ENCODE measurements at places on chromosomes 1 and 21.

- DNase-seq = no peak
Measured at GRCh38 chr21:46375560-46376230, 51.7 kb downstream of the PCNT start.

- no peak for DNase-seq
Measured at GRCh38 chr1:32761936-32762335, 55.2 kb downstream of the YARS1 start.

DNA sequence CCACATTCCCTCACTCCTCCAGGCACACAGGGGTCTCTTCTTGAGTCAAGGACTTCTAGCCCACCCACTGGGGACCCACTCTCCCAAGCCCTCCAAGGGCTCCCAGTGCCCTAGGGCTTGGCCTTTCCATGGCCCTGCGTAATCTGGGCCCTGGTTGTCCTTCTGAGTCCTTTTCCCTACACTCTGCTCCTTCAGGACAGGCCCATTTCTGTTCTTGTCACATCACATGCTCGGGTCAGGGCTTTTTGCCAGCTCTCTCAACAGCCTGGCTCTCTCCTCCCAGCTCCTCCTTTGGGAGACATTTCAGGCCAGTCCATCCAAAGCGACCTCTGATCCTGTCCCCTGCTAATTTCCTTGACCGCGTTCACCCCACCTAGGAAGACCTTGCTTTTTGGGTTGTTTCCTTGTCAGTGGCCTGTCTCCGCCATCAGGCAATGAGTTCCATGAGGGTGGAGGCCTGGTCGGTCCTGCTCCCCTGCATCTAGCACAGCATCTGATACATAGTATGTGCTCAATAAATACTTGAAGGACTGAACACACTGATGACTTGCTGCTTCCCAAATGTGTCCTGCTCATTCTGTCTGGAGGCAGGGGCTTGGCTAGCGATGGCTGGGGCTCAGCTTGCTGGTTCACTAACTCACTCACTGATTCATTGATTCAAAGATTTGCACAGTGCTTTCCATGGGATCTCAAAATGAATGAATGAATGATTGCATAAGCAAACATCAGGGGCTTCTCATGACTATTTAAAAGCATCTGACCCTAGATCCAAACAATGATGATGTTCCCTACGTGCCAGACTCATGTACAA is 44.8 kb downstream of the DHRS3 start:
- no peak for DNase-seq

GRCh38 chr1:235022981-235023710 is 105.5 kb downstream of the TOMM20 start:
- no peak for DNase-seq

DNA sequence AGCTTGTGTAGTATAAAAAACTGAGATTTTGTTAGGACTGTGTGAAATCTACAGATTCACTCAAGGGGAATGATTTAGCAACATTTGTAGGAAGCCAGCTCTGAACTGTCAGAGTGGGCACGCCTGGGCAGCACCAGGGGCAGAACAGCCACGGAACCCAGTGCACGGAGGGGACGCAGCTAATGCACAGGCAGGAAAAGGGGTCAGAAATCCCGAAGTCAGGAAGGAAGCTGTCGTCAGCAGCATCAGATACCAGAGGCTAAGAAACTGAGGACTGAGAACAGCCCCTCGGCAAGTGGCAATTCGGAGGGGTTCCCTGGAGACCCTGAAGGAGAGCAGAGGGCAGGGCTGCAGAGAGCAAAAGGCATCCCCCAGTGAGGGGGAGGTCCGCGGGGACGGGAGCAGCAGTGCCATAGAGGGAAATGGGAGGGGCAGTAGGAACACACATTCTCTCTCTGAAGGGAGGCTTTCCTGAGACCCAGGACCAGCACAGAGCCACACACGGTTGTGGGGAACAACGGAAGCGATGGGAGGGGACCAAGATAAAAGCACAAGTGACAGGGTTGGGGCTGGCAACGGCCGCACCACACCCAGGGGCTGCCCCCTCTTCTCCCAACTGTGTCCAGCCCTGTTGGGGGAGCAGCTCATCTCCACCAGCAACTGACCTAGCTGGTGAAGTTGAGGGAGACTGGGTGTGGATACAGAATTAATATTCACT is 12.7 kb downstream of the UBE2J2 start:
- DNase-seq = no peak

DNA sequence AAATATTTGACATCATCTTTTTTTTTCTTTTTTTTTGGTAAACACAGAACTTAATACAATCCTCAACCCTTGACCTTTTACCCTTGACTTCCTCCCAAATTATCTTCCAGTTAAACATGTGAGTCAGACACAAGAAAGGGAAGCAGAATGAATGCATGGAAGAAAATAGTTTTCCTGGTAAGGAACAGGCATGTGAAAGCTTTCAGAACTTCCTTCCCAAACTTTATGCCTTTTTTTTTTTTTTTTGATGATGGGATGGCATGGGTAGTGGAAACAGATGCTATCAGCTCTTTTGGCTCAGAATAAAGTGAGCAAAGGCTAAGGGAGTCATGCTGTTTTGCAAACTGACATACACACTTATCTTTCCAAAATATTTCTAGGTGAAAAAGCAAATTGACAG is 1079.1 kb downstream of the TTLL7 start:
- no peak for DNase-seq

DNA sequence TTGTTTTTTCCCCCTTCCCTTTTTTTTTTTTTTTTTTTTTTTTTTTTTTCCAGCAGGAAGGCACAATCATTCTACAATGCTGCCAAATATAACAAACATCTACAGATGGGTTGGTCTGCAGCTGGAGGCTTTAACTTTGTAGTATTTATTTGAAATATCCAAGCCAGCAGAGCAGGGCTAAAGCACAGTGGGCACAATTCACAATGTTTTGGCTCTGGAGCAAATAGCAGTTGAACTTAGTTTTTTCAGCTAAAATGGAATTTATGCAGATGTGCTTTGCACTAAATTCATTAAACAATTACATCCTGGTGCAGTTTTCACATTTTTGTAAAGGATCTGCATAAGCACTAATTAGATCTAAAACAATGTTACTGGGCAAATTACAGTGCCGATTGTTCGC is 39.8 kb upstream of the ZBTB18 start:
- DNase-seq = no peak

GRCh38 chr1:150805899-150806298 is 2.2 kb downstream of the CTSK start:
- no peak for DNase-seq

DNA sequence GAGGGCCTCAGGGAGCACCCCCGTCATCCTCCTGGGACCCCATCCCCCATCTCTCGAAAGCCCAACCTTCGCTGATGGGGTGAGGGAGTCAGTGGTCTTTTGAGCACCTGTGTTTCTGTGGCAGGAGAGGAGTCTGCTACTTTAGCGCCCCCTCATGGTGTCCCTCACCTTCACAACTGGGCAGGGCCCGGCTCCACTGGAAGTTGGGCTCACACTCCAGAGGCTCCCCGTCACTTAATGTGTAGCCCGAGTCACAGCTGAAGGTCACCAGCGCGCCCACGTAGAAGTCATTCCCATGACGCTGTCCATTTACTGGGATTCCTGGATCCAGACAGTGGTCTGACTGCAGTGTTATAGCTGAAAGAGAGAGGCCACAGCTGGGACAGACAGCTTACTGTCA is 139.5 kb upstream of the HMGB4 start:
- no peak for DNase-seq

GRCh38 chr1:38169121-38169520 is 122.5 kb upstream of the POU3F1 start:
- no peak for DNase-seq

DNA sequence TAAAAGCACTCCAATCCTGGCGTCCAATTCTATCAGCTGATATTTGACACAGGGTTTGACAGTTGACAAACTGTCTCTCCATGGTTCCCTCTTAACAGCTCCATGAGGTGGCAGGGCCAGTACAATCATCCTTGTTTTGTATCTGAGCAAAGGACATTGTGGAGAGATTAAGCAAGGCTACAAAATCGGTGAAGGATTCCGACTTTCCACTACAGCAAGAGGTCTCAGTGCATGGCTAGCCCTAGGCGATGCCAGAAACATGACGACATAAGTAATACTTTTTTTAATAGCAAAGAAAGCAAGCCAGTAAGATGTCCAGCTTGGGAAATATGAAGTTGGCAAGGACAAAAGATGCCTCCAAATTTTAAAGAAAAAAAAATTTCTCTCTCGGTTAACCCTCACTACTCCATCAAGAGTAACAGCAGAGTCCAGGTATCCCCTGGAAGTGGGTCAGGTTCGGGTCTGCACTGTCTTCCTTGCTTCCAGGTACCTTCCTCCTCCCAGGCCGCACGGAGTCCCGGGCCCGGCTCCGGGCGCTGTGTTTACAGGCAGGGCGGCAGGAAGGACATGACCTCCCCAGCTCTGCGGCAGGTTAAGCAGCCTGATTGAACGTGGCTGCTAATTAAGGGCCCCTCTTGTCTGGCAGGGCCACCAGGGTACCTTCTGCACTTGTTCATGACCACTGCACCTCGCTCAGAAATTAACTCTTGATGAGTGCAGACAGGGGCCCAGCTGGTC is 106.1 kb downstream of the SIM2 start:
- DNase-seq = no peak

DNA sequence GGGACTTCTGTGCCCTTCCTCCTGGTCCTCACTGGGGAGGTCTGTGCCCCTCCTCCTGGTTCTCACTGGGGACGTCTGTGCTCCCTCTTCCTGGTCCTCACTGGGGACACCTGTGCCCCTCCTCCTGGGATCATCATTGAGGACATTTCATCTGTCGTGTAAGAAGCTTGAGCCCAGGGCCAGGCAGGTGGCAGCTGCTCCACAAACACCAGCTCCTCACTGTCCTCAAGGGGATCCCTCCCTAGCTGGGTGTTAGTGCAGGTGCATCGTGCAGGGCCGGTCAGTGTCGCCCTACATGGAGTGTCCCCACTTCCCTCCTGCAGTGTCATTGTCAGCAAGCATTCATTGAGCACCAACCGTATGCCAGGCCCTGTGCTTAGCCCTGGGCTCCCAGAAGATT is 312.7 kb downstream of the PTPRU start:
- no peak for DNase-seq

- DNase-seq = no peak
Measured at GRCh38 chr1:173107696-173108095, 57.0 kb upstream of the TNFSF18 start.

GRCh38 chr1:239725371-239725770 is 339.0 kb downstream of the CHRM3 start:
- DNase-seq = no peak

DNA sequence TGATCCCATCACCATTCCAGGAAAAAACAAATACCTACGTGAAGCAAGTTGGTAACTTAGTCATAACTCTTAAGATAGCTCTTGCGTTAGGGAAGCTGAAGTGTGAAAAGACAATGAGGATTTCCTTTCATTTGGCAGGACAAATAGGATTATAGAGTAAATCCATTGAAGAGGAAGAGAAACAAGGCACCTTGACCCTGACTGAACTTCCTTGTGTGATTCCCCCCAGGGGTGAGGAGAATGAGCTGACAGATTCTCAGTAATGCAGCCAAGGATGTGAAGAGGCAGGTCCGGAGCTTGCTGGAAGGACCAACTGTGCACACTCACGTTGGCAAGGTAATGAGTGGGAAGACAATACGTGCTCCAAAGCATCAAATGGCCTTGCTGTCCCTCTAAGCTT is 55.0 kb upstream of the HMCN1 start:
- DNase-seq = no peak

DNA sequence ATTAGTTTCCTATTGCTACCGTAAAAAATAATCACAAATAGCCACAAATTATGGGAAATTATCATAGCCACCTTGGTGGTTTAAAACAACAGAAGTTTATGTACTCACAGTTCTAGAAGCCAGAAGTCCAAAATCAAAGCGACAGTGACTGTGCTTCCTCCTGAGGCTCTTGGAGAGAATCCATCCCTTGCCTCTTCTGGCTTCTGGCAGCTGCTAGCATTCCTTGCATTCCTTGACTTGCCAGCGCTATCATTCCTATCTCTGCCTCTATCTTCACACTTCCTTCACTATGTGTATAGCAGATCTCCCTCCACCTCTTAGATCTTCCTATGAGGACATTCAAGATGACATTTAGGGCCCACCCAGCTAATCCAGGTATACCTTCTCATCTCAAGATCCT is 180.1 kb upstream of the USP25 start:
- no peak for DNase-seq

DNA sequence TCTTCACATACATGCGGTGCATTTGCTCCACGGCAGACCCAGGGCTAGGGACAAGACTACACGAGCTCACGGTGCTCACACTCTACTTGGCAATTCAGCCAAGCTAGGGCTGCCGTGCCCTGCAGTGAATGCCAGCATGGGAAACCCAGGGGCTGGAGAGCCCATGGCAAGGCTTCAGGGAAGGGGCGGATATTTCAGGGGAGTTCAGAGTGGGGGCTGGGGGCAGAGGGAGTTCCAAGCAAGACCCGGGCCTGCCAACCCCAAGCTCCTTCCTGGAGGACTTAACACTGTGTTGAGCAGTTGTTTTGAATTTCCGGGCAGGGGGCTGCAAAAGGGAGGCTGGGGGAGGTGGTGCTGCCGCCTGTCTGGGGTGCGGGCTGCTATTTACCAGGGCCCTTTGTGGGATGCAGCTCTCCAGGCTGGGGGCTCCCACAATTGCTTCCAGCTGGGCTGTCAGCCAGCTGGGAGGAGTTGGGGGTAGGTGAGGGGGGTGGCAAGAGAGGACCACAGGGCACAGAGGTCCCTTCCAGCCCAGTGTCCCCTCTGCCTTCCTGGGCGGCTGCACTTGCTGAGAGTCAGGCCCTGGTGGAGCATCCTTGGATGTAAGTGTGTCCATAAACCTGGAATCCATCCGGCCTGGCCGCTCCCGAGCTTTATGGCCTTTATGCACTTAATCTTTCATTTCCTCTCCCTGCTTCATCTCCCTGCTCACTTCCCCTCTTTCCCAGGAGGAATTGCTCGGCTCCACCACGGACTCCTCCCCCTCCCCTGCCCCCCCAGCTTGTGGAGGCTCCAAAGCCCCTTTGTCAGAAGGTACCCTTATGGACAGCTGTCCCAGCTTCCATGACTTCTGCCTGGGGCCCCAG is 55.8 kb upstream of the SSBP3 start:
- no peak for DNase-seq

DNA sequence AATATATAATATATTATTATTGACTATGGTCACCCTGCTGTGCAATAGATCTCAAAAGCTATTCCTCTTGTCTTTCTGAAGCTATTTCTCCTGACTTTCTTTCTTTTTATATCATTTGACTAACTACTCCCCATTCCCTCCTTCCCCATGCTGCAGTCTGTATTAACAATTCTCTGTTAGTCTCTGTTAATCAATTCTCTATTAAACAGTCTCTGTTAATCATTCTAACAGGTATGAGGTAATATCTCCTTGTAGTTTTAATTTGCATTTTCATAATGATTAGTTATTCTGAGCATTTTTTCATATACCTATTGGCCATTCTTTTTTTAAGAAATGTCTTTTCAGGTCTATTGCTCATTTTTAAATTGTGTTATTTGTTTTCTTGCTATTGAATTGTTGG is 201.0 kb upstream of the B3GALT2 start:
- DNase-seq = no peak

- no peak for DNase-seq
Measured at GRCh38 chr1:54219688-54220003, 19.7 kb downstream of the MRPL37 start.

GRCh38 chr1:115136106-115136505 is 46.8 kb upstream of the TSPAN2 start:
- DNase-seq = no peak
